ENCODE measurements at places on chromosomes 16 and 17.

DNA sequence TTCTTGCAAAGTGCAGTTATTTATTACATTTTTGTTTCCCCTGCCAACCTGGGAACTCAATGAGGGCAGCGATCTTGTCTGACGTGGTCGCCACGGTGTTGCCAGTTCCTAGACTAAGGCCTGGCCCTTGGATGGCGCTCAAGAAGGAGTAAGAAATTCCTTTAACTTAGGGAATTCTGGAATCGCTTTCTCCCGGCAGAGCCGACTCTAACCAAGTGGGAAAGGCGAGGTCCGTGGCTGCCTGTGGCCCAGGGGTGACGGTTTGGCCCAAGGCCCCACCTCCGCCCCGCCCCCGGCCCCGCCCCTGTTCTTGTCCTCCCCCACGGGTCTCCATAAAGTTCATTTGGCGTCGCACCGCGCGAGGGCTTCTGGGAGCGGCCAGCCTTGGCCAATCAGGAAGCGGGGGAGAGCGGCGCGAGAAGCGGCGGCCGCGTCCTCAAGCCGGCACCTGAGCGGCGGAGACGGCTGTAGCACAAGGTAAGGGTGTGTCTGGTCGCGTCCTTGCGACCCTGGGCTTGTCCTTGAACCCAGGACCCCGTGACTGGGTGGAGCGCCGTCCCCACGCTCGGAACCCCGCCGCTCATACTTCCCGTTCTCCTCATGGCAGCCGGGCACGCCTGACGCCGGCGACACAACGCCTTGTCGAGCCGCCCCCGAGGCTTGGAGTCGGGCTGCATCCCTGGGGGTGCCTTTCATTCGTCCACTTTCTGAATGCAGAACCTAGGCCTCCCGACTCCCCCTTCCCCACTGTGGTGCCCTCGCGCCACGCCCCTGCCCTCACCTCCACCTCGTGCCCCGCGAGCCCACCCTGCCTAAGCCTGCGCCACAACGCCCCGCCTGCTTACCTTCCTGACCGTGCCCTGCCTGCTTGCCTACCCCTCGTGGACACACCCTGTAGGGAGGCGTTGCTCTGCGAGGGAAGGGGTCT is at the start of gene NUP93:
TSS of gene NUP93 (plus strand) at position 395 of the 928 bp plus-strand sequence. CDS start 18,119 bp downstream, outside the sequence.
- peak; percentile 91 for DNase-seq

GRCh38 chr17:18181358-18181757 is 2.3 kb upstream of the ALKBH5 start:
- DNase-seq = no peak

GRCh38 chr16:79564671-79565107 is 35.8 kb downstream of the MAF start:
- DNase-seq = no peak

- DNase-seq = no peak
Observed at GRCh38 chr16:80447241-80447640, 93.6 kb upstream of the DYNLRB2 start.

GRCh38 chr17:58280480-58281217 is at the start of gene MPO:
TSS of gene MPO (minus strand) at chr17:58280935. CDS start at chr17:58280758, 177 bp downstream.
- DNase-seq = no peak

GRCh38 chr17:35795871-35796265 is 427 bp upstream of the MMP28 start:
- DNase-seq = no peak

DNA sequence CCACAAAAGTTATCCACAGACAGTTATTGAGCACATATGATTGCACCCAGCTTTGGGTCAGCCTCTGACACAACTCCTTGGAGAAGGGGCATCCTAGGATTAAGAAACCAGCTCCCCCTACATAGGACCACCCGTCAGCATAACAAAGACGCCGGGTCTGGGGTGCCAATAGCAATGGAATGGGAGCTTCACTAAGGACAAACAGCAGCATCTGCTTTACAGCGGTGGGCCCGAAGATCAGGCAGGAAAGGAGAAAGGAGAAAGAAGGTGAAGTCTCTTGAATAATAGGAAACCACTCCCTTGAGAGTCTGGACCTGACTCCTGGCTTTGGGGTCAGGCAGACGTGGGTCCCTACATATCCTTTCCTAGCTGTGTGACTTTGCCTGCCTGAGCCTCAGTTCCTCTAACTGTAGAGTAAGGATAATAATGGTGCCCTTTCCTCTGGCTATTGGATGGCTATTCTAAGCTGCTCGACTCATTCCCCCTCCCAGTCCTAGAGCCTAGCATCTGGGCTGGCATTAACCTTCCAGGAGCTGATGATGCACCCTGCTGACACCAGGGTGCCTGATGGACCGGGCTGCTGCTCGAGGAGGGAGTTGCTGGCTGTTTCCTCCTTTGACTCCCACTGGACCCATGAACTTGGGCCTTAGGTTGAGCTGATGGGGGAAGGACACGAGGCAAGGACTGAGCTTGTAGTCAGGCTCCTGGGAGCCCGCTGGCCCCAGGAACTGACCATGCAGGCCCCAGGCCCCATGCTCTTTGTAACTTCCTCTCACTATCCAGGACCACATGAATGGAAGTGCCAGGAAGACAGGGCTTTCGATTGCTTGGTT is 94.2 kb downstream of the C16orf78 start:
- no peak for DNase-seq

DNA sequence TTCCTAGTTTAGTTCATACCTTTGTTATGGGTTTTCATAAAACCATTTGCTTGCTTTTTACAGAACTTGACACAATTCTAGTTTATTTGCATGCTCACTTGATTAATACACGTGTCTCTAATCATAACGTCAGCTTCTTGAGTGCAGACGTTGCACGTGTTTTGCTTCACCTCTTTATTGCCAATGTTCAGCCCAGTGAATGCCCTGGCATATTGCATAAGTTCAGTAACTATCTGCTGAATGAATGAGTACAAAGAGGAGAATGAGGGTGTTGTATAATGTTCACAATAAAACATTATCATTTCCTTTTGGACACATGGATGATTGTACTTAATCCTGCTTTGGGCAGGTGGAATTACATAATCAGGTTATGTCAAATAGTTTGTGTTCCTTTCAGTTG is 519.8 kb downstream of the HS3ST4 start:
- no peak for DNase-seq

GRCh38 chr17:50659179-50659578 is 24.5 kb downstream of the ABCC3 start:
- no peak for DNase-seq

- no peak for DNase-seq
Observed at GRCh38 chr16:88195269-88195705, 187.5 kb upstream of the ZNF469 start.

GRCh38 chr16:22948058-22948602 is 134.2 kb downstream of the HS3ST2 start:
- peak; percentile 24 for DNase-seq

- DNase-seq = no peak
Observed at GRCh38 chr17:74641224-74641957, 17.9 kb upstream of the CD300E start.

DNA sequence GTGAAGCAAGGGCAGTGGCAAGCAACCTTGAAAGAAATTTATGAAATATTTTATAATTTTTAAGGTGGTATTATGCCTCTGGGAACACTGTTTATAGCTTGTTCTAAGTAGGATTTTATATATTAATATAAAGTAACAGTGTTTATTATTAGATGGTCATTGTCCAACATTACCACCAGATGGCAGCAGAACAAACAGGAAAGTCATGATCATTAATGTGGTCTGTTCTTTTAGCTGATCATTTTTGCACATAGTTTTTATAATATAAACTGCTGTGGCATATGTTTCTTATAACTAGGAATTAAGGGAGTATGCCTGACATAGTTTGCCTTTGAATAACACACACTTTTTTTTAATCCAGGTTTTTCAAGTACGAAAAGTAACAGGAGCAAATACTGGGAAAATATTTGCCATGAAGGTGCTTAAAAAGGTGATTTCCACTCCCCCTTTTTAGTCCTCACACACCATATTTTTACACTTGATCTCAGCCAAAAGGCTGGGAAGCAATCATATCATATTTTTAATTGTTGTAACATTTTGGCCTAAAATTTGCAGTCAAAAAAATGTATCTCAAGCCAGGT is 21.4 kb downstream of the RPS6KB1 start:
- no peak for DNase-seq

GRCh38 chr17:79883202-79883601 is 44.0 kb upstream of the CBX4 start:
- DNase-seq = no peak

GRCh38 chr16:4556112-4556511 is at the start of gene C16orf96:
TSS of gene C16orf96 (plus strand) at chr16:4556340. CDS start at chr16:4556490, 150 bp downstream.
- no peak for DNase-seq
